ENCODE measurements at places on chromosomes 3 and 15. TPM values are rescaled to one million over a fixed set of nuclear protein-coding genes. Genes with fewer than 3 reads are reported as not detected.

Gene HRG
- not detected for total RNA-seq

GRCh38 chr3:47283193-47283537 is 421 bp downstream of the KLHL18 start:
- DNase-seq = no peak
- H3K4me3 ChIP-seq = peak overlapping the region; percentile 94
- H3K36me3 ChIP-seq = peaks cover 15% of the 10 kb centered on the region
- peak overlapping the region; percentile 98 for H3K27ac ChIP-seq

GRCh38 chr3:11818033-11818432 is 28.7 kb downstream of the TAMM41 start:
- H3K27ac ChIP-seq = no peak overlapping the region
- H3K27me3 ChIP-seq = no peaks in the 10 kb centered on the region
- no peak for DNase-seq
- peaks cover 3% of the 10 kb centered on the region for H3K4me1 ChIP-seq
- no peak overlapping the region for H3K4me3 ChIP-seq

Gene EIF3J
- total RNA-seq = 75.6 TPM

Gene EDEM1
- 7.9 TPM for total RNA-seq

DNA sequence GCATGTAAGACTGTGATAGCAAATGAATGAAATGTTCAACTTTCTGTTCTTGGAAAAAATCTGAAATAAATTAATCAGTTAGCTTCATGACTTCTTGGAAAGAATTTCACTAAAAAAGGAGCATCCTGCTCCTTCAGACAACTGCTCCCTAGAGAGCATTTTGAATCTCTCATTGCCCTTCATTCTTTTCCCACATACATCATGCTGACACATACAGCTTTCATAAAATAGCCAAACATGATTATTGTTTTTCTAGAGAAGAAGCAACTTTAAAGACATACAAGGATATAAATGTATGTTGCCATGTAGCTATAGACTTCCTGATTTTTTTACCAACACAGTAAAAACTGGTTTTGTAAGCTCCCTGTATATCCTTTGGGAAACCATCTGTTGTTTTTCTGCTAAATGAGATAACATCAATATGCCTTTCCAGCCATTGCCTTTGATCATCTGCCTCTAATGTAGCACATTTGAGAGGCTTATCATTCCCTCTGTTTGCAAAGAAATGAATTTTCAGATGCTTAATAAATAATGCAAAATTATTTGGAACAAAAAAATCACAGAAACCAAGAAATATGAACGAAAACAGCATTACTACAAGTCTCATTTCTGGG is 248.2 kb upstream of the GPR149 start:
- H3K27me3 ChIP-seq = no peaks in the 10 kb centered on the region
- DNase-seq = peak; percentile 83
- no peaks in the 10 kb centered on the region for H3K36me3 ChIP-seq
- H3K4me3 ChIP-seq = no peak overlapping the region
- H3K4me1 ChIP-seq = no peaks in the 10 kb centered on the region

DNA sequence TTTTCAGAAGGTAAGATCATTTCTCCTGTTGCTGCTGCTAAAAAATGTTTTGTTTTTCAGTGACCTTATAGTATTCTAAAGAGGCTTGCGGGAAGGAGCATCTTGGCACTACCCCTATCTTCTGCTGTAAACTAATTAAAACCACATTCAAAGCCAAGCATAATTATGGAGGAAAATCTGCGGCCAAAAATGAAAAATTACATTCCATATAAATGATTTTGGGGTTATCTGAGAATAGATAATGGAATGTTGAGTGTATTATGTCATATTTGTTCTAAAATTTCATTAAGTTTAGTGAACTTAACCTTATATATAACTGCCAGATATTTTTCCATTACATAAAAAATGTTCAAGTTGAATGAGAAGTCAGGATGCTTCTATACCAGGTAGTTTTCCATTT is 170.4 kb upstream of the TMC3 start:
- no peak for DNase-seq
- no peaks in the 10 kb centered on the region for H3K36me3 ChIP-seq
- H3K27me3 ChIP-seq = no peaks in the 10 kb centered on the region
- H3K27ac ChIP-seq = no peak overlapping the region
- no peaks in the 10 kb centered on the region for H3K4me1 ChIP-seq

- no peak overlapping the region for H3K27ac ChIP-seq
- H3K36me3 ChIP-seq = no peaks in the 10 kb centered on the region
- H3K4me3 ChIP-seq = no peak overlapping the region
- no peaks in the 10 kb centered on the region for H3K27me3 ChIP-seq
Measured at GRCh38 chr3:146080578-146080977, 80.4 kb downstream of the PLOD2 start.

- no peaks in the 10 kb centered on the region for H3K27me3 ChIP-seq
- no peak overlapping the region for H3K27ac ChIP-seq
- DNase-seq = no peak
- H3K4me3 ChIP-seq = no peak overlapping the region
Measured at GRCh38 chr3:195265363-195265976, 5.5 kb downstream of the XXYLT1 start.

DNA sequence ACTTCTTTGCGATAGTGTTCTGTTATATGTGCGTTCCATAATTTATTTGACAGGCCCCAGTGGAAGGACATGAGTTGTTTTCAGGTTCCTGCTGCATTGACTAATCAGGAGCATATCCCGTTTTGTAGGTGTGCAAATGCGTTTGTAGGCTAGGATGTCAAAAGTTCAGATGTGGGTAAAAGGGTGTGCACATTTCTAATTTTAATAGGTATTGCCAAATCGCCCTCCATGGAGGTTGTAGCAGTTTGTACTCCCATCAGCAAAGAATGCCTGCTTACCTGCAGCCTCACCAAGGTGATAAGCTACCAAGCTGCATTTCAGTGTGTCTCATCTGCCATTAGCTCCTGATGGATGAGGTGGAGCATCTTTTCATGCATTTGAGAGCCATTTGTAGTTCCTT is 36.3 kb downstream of the KLF13 start:
- no peak overlapping the region for H3K4me3 ChIP-seq
- H3K27me3 ChIP-seq = no peaks in the 10 kb centered on the region
- H3K27ac ChIP-seq = no peak overlapping the region
- H3K36me3 ChIP-seq = peaks cover 11% of the 10 kb centered on the region
- no peak for DNase-seq
- peaks cover 63% of the 10 kb centered on the region for H3K4me1 ChIP-seq

DNA sequence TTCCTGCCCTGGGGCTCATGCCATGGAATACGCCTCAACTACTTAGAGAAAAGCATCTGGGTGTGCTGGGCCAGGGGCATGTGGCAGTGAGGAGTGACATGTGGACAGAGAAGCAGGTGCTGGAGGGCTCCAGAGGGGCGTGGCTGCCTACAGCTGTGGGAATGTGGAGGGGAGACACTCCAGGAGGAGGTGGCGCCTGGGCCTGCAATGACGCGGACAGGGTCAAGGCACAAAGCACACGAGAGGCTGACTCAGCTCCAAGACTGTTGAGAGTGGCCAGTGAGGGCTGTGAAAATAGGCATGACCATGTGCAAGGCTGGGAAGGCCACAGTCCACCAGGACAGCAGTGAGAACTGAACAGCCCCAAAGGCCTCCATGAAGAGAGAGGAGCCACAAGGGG is 48.5 kb downstream of the PTH1R start:
- no peaks in the 10 kb centered on the region for H3K27me3 ChIP-seq
- H3K36me3 ChIP-seq = peaks cover 72% of the 10 kb centered on the region
- no peak for DNase-seq
- no peak overlapping the region for H3K4me3 ChIP-seq
- H3K27ac ChIP-seq = no peak overlapping the region

Gene TAMM41
- total RNA-seq = 15.2 TPM

Gene ALCAM
- 305 TPM for total RNA-seq

DNA sequence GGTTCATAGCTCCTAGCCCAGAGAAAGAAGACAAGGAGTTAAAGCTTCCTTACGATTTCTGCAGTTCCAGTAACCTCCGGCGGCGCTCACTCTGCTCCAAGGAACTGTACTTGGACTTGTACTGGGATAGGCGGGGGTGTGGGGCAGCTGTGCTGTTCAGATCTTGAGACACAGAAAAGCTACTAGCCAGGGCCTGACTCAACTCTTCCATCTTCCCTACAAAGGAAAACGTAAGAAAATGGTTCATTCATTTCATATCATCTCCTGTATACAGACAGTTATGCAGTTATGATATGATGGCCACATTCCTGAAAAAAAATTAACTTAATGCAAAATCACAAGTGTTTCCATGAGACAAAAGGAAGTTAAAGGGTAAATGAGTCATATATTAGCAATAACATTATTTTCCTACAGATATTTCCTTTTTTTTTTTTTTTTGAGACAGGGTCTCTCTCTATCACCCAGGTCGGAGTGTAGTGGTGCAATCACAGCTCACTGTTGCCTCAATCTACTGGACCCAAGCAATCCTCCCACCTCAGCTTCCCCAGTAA is 4.6 kb downstream of the SNUPN start:
- H3K36me3 ChIP-seq = peaks cover 27% of the 10 kb centered on the region
- no peaks in the 10 kb centered on the region for H3K27me3 ChIP-seq
- peak; percentile 12 for DNase-seq
- peaks cover 6% of the 10 kb centered on the region for H3K4me1 ChIP-seq
- H3K27ac ChIP-seq = peak overlapping the region; percentile 72

- H3K27me3 ChIP-seq = no peaks in the 10 kb centered on the region
- DNase-seq = no peak
- no peaks in the 10 kb centered on the region for H3K36me3 ChIP-seq
- H3K27ac ChIP-seq = no peak overlapping the region
Measured at GRCh38 chr3:107950417-107950816, 140.4 kb downstream of the CD47 start.

DNA sequence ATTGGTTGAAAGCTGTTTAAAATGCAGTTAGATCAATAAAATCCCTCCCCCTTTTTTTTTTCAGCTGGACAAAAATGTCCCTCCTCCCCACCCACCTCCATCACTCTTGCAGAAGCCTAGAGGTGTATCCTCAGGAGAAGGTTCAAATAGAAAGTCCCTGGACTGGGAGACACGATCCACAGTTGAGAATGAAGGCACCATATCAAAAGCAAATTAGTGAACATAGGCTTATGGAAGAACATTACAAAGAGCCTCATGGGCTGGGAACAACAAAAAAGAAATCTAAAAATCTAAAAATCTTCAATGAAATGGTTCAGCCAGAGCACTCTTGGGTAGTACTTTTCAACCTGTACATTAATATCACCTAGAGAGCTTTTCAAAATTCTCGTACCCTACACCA is 46.2 kb downstream of the GHSR start:
- H3K4me1 ChIP-seq = no peaks in the 10 kb centered on the region
- no peak overlapping the region for H3K27ac ChIP-seq
- no peak overlapping the region for H3K4me3 ChIP-seq
- no peak for DNase-seq
- H3K36me3 ChIP-seq = no peaks in the 10 kb centered on the region
- H3K27me3 ChIP-seq = no peaks in the 10 kb centered on the region
